ENCODE measurements at places on chromosomes 12 and 14. TPM values are rescaled to one million over a fixed set of nuclear protein-coding genes. Genes with fewer than 3 reads are reported as not detected.

Gene IFNG-AS1
- 0.28 TPM for total RNA-seq

Gene FGF23
- total RNA-seq = not detected

Gene GPX2
- total RNA-seq = not detected

Gene FAM181A
- not detected for total RNA-seq

Data from naive thymus-derived CD4-positive, alpha-beta T cell (primary cell).